GM13977 (cell line): ENCODE measurements at places on chromosomes 7 and 10.

- DNase-seq = no peak
These were observed 4.9 kb upstream of the HACD1 start for GRCh38 chr10:17622061-17622460.

GRCh38 chr10:9379183-9379582 is 1324.7 kb downstream of the GATA3 start:
- DNase-seq = no peak

DNA sequence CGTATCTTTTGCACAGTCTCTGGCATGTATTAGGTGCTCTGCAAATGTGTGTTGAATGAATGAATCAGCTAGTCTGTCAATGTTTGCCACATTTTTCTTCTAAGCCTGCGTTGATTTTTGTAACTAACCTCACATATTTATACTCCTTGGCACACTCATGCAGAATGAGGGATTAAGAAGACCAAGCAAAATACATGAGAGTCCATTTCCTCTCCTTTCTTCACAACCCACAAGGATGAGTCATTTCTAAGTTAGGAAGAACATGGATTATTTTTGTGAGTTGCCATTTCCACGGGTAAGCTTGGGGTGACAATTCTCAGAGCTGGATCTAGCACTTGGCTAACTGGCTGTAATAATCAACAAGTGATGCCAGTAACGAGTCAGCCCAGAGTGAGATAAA is 158.8 kb downstream of the TWIST1 start:
- no peak for DNase-seq

- DNase-seq = no peak
These were observed 765.6 kb upstream of the GHITM start for GRCh38 chr10:83373671-83374070.

DNA sequence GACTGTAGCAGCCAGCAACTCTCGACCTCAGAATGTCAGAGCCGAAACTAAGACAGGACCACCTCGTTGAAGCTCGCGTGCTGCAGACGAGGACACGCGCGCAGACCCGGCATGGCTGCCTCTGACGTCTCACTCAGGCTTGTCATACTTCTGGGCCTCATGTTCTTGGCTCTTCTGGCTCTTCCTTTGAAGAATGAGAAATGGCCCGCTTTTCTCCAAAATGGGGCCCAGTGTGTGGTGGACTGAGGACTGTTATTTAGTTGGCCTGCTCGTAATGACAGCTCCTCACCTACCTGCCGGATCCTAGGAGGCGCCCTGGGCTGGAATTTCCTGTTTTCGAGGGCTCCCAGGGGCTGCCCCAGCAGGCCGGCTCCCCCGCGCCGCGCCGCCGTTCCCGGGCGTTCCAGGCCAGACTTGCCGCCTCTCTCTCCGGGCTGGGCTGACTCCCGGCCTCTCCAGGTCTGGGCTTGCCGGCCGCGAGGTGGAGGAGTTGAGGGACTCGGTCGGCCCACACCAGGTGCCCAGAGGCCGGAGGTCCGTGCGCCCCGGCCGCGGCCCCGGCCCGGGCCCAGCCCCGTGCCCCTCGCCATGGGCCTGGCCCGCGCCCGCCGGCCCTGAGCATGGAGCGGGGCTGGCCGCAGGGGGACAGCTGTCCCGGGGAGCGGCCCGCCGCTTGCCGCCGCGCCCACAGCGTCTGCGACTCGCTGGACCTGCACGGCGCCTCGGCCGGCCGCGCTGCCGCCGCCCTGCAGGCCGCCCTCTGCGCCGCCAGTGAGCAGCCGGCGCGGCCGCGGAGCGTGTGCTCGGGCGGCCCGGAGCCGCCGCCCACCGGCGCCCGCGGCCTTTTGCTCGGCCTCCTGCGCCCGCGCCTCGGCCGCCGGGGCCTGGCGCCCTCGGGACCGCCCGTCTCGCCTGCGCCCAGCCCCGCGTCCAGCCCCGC is 28.1 kb downstream of the AGAP3 start:
- DNase-seq = peak; percentile 75

DNA sequence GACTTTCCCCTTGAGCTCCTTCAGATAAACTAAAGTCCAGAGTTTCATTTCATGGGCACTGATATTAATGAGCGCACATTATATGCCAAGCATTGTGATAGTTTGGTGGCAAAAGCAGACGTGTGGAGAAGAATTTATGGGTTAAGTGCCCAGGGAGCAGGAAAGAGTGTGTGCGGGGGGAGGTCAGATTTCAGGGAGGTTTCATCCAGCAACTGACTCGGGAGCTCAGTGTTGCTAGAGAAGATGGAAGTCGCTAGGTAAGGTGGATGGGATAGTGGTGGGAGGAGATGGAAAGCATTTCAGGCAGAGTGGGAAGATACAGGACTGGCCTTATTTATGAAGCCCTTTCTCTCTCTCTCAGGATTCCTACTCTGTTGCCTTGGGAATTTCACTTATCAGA is 223.0 kb downstream of the SNX10 start:
- DNase-seq = no peak

GRCh38 chr7:787332-788240 is 44.7 kb upstream of the SUN1 start:
- no peak for DNase-seq

DNA sequence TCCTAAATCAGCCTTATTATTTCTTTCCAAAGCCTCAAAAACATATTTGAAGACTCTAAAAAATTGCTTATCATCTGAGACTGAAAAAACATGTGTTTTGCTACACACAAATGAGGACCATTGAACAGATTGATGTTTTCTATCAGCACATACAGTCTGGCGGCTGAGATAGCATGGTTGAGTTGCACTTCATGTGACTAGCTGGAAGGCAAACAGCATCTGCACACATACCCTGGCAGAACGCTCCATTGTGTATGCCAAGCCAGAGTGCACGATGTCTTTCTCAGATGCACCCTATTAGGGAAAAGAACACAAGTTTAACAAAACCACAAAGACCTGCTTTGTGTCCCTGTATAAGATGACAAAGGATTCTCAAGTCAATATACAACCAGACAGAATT is 33.0 kb downstream of the FAM25A start:
- DNase-seq = no peak

DNA sequence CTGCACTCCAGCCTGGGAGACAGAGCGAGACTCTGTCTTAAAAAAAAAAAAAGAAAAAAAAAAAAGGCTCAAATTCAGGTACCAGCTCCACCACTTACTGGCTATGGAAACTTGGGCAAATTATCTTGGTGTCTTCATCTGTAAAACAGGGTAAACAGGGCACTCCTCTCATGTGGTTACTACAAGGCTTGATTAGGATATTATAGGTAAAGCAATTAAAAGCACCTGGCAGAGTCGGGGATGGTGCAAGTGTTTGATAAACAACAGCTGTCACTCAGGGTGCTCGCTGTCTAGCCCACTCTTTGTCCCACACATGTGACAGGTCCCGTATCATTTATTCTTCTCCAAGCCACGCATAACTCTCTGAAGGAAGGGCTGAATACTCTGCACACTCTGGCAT is 96.9 kb downstream of the SORBS1 start:
- no peak for DNase-seq

DNA sequence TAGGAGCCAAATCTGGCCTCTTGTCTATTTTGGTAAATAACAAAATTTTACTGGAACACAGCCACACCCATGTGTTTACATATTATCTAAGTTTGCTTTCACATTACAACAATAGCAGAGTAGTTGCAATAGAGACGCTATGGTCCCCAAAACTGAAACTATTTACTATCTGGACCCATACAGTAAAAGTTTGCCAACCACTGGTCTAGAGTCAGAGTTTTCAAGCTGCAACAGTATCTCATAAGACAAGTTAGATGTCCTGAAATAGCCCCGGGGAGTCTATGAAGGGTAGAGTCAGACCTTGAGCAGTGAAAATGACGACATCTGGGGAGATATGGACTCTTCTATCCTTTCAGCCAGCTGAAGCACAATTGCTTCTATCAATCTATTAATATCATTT is 74.2 kb downstream of the CTNNA3 start:
- no peak for DNase-seq

DNA sequence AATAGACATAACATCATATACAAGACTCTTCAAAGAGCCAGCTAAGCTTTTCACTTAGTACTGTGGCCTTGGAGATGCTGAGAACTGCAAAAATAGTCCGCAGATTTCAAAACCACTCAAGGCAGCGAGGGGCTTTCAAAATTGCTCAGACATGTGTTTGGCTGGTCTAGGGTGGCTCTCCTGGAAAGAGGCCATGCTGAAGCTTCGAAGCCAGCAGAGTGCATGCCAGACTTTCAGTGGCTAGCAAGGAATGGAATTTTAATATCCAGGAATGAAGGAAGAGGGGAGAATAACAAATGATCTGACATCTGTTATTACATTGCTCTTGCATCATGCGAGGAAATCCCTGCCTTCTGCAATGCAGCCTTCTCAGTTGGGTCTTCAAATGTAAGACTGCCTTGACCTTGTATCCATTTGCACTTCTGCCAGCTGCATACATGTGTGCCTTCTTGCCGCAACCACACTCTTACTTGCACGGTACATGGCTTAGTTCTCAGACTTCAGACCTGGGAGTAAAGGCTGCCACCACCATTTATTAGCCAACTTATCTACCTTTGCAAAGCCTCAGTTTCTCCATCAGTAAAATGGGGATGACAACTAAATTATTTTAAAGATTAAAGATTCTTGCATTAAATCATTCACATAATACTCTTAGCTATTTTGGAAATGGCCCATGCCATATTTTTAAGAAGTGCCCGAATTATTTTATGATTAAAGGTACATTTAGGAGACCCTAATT is 55.9 kb downstream of the ITIH5 start:
- DNase-seq = no peak

DNA sequence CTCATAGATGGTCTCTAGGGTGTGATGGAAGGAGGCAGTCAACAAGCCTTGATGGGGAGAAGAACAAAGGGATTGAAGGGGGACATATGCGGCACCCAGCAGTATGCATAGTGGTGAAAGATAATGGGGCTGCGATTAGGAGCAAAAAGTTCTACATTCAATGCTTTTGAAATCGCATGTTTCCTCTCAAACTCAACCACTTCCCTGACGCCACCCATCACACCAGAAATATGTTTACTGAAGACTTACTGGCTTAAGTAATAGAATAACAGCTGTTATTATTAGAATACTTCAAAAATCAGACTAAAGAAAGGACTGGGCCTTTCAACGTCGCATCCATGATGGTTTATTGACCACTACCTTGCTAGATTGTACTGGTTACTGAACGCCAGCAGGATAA is 31.5 kb downstream of the MKRN1 start:
- no peak for DNase-seq

GRCh38 chr7:14635955-14636354 is 266.6 kb downstream of the DGKB start:
- no peak for DNase-seq

DNA sequence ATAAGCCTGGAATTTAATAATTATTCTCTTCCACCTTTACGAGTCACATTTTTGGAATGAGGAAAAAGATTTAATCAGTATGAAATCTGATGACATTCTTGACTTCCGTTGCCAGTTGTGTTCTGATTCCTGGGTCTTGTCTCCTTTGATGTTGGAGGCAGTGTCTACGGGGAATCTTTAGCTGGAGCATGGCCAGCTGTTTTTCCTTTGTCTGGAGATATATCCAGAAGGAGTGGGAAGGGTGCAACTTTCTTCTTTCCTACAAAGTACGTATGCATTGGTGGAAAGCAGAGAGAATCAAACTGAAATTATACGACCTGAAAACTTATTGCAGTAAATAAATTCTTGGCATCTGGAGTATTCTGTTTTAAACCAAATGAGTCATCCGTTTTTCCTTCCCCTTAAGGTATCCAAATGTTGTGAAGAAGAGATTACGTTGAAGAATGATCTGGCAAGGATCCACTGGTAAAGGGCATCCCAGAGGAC is 6.9 kb upstream of the GNG11 start:
- no peak for DNase-seq

DNA sequence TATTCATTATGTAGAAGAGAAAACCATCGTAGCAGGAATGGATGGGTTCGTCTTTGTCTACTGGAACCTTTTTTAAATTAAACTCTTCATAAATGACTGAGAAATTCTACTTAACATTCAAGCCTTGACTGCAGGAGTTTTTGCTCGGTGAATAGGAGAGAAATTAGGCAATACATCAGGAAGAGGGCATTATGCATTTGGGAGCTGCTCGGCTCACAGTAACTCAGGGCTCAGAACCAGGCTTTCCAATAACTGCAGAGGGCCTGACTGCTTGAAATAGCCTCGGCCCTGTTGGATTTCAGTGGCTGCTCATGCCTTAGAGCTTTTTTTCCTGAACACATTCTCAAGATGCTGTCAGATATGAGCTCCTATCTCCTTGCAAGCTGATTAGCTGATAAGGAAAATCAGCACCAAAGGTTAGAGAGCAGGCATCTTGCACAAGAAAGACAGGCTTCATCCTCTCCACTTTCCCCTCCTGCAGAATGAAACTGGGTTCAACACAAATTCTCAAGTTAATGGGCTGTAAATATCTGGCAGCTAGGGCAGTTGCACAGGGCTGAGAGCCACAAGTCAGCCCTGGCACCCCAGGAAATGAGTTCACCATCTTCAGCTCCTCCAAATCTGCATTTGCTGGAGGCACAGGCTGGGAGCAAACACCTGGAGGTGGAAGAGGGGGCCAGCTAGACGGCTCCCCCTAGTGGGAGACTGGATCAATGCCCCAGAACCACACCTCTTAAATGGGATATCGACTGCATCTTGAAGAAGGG is 24.3 kb downstream of the TECTB start:
- peak; percentile 69 for DNase-seq

GRCh38 chr7:43362652-43363034 is 220.3 kb upstream of the STK17A start:
- no peak for DNase-seq

- no peak for DNase-seq
These were observed 17.5 kb downstream of the ZNF862 start for GRCh38 chr7:149855361-149856305.

DNA sequence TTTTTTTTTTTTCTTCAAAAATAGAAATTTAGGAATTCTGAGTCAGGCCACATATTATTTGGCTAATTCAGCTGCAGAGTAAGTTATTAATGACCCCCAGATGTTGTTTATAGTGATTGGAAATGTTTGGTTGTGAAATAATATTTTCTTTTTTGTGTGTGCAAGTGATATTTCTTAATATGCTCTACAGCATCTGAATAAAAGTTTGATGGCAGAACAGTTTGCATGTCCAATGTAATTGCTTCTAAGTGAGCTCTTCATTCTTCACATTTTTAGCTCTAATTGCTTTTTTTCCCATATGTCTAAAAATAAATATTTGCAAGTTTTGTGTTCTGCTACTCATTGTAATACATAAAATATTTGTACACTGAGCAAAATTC is 116.0 kb downstream of the ARID5B start:
- DNase-seq = no peak

GRCh38 chr7:94182066-94182465 is 177.9 kb upstream of the BET1 start:
- DNase-seq = no peak
